ENCODE measurements at places on chromosomes 11 and 22.

- no peak for DNase-seq
These were observed 91.2 kb downstream of the GRIA4 start for GRCh38 chr11:105701098-105701497.

GRCh38 chr22:45703758-45704157 lies 32.1 kb downstream of the ATXN10 start:
- DNase-seq = no peak

DNA sequence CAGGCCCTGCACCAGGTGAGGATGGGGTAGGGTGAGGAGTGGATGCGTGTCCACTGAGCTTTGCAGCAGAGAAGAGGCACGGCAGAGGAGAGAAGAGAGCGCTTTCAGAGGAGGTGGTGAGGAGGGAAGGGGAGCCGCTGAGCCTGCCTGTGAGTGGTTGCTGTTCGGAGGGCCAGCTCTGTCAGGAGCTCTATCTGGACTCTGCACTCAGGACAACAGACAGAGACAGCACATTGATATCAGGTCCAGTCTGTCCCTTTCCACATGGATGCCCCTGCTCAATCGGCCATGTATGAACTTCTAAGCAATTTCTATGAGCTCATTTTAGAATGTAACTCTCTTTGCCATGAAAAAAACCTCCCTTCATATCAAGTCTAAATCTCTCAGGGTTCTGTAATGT lies 158.6 kb downstream of the KIRREL3 start:
- DNase-seq = no peak

- DNase-seq = no peak
These were observed 103.3 kb downstream of the PDE3B start for GRCh38 chr11:14746857-14747395.

- DNase-seq = no peak
These were observed 63.6 kb downstream of the NFAM1 start for GRCh38 chr22:42368379-42369249.

DNA sequence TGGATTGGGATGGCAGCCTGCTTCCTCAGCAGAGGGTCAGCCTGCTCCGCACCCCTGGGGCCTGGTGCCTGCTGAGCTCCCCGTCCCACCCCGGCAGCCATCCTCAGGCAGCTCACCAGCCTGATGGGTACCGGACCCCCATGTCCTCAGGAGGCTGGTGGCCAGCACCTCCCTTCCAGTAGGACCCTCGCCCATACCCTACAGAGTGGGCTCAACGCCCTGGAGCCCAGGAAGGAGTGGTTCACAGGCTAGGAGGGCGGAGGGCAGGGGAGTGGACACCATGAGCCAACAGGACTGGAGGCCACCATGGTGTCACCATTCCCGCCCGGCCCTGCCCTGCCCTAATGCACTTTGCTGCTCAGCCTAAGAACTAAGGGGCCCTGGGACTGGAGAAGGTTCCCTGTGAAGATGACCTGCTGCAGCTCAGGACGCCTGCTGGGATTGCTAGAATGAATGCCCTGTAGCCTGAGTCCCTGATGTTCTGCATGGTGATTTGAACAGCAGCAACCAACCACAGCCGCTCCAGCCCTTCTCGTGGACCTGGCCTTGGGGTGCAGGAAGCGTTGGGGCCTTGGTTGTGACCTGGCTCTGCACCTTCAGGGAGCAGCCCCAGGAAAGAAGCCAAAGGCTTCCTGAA lies 1080.8 kb downstream of the BRD1 start:
- no peak for DNase-seq

GRCh38 chr22:44550711-44551491 lies 52.9 kb upstream of the RTL6 start:
- no peak for DNase-seq

DNA sequence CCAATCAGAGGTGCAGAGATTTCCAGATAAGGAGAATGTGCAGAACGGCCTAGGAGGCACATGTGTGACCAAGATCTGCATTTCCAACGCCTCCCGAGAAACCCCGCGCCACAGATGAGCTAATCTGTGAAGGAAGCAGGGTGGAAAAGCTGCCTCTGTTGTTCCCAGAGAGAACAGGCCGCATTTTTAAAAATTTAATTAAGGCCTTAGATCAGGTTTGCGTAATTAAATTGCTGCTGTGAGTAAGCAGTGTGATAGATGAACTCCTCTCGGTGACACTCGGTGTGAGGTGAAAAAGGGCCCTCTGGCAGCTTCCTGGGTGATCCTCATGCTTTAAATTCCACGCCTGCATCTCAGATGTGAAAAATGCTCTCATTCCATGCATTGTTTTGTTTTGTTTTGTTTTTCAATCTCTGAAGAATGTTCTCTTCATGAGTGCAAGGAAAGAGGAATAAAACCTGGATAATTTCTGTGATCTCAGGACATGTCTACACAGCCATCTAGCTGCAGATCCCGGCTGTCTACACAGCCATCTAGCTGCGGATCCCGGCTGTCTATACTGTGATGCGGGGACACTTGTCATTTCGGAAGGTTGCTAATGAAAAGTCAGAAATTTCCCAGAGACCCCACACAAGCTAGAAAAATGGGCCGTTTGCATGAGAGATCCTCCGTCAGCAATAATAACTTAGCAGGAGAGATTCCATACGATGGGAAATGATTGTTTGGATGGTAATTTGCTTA lies 1398.9 kb downstream of the BRD1 start:
- DNase-seq = no peak

- DNase-seq = no peak
These were observed 19.3 kb downstream of the HPS4 start for GRCh38 chr22:26464312-26464711.

DNA sequence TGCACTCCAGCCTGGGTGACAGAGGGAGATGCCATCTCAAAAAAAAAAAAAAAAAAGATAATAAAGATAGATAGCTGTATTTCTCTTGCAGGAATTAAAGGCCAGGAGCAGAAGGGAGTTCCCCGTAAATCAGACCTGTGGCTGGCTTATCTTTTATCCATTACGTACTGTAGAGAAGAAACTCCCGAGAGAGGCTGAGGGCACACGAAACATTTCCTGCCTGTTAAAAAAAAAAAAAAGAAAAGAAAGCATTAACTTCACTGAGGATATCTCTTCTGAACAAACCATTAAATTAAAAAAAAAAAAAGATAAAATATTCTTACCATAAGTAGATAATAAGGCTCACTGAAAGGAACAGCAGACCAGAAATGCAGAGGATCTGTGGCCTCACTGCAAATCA lies 22.5 kb downstream of the P4HA3 start:
- DNase-seq = no peak

Data from activated CD4-positive, alpha-beta T cell treated with anti-CD3 and anti-CD28 coated beads for 24 hours (primary cell).